ENCODE measurements at places on chromosomes 6 and 20.

DNA sequence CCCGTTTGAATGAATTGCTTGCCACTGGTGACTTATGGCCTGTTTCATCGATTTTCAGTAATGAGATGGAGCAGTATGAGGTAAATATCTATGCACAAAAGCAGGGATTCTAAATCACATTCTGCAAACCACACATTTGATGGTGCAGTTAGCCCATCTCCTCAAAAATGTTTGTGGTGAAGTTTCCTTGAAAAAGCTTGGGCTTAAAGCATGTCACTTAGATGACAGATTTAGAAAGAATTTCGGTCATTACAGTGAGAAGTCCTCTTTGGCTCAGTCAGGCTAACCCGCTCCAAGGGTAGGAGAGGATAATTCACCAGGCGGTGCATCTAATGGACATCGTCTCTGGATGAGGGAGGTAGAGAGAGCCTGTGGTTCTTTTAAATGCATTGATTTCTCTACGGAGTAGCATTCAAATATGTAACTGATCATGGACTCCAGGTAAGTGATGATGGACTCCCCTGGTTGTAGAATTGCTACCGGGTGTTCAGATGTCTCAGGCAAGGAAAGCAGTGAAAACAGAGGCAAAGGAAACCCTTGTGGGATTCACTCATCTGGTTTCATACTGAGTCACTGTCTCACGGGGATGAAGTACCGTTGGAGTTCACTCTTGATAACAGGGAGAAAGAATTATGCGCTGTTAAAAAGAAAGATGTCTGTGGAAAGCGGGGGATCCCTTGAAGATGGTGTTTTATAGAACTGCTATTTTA is 65.3 kb downstream of the AIG1 start:
- DNase-seq = peak; percentile 78

GRCh38 chr20:41830702-41831101 is 212.5 kb upstream of the CHD6 start:
- DNase-seq = no peak

- DNase-seq = no peak
Measured at GRCh38 chr20:44358776-44359175, 3.3 kb downstream of the HNF4A start.

GRCh38 chr6:45974596-45974995 is 41.1 kb downstream of the CLIC5 start:
- DNase-seq = no peak

- DNase-seq = no peak
Measured at GRCh38 chr20:25125636-25126035, 43.7 kb upstream of the VSX1 start.
